CD4-positive, alpha-beta T cell treated with Interleukin-17A for 4 hours (primary cell): ENCODE measurements at places on chromosomes 2 and 18.

GRCh38 chr18:574149-574860 lies 5.9 kb upstream of the CETN1 start:
- DNase-seq, result no peak

GRCh38 chr2:15584767-15585469 lies 6.8 kb upstream of the DDX1 start:
- no peak for DNase-seq

GRCh38 chr2:233857511-233858141 lies 3.3 kb upstream of the HJURP start:
- DNase-seq, result peak; percentile 68

GRCh38 chr18:38047820-38048219 lies 482.2 kb upstream of the CELF4 start:
- no peak for DNase-seq

GRCh38 chr2:200021449-200022114 lies 66.2 kb downstream of the MAIP1 start:
- DNase-seq, result no peak

GRCh38 chr2:1677821-1678165 lies 66.5 kb downstream of the PXDN start:
- no peak for DNase-seq
